ENCODE measurements at places on chromosomes 13 and 19.

DNA sequence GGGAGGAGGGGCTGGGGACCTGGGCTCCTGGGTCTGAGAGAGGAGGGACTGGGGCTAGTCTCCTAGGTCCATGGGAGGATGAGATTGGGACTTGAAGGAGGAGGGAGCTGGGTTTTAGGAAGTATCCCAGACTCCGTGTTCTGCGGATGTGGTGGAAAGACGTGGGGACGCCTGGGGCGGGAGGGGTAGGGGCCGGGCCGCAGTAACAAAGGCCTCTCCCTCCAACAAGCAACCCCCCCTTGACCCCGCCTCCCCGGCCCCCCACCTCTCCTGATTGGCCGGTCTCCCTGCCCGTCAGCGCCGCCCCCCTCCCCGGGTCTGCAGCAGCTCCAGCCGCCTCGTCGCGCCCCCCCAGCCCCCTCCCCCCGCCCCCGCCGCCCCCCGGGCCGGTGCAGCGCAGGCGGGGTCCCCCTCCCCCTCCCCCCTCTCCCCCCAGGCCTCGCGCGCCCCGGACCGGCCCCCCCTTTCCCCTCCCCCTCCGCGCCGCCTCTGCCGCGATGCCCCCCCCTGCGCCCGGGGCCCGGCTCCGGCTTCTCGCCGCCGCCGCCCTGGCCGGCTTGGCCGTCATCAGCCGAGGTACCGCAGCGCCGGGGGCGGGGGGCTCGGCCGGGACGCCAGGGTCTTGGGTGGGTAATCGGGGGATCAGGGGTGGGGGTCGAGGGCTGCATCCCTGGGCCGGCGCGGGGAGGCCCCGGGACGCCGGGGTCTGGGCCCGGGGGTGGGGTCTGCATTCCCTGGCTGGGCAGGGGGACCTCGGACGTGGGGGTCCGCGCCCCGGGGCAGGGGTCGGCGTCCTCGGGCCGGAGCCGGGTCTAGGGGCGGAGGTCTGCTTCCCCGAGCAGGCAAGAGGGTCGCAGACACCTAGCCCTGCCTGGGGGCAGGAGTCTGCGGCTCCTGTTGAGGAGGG is at the start of gene IGLON5:
Gene IGLON5 (plus strand): TSS at position 294 of the 907 bp plus-strand sequence. CDS start 204 bp downstream, at position 498.
- DNase-seq, result peak; percentile 35

- DNase-seq, result no peak
Measured at GRCh38 chr13:73195091-73195490, 136.3 kb downstream of the KLF5 start.

- DNase-seq, result peak; percentile 33
Measured at GRCh38 chr13:95642028-95642621, 2.4 kb downstream of the DZIP1 start.

DNA sequence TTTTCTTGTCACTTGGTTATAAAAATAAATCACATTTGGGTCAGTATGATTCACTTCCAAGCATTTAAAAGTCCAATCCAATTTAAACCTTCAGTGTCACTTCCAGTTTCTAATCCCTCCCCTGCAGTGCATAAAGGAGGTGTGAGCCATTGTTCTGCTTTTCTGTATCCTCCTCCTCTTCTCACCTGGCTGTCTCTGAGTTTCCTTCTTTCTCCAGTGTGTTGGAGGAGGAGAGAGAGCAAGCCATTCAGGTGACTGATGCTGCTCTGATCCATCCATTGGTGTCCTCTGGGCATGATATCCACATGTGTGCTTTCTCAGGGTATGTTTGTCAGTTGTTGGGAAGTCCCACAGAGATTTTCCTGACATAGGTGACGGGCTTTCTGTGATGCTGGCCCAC is 1.2 kb downstream of the NUDT15 start:
- DNase-seq, result no peak

- DNase-seq, result peak; percentile 45
Measured at GRCh38 chr13:39510316-39510695, 92.7 kb downstream of the LHFPL6 start.

GRCh38 chr19:49677231-49677900 is at the start of gene PRMT1:
Gene PRMT1, plus strand, starts transcription at chr19:49677271. Its CDS starts 10 bp downstream, at chr19:49677281.
- no peak for DNase-seq

DNA sequence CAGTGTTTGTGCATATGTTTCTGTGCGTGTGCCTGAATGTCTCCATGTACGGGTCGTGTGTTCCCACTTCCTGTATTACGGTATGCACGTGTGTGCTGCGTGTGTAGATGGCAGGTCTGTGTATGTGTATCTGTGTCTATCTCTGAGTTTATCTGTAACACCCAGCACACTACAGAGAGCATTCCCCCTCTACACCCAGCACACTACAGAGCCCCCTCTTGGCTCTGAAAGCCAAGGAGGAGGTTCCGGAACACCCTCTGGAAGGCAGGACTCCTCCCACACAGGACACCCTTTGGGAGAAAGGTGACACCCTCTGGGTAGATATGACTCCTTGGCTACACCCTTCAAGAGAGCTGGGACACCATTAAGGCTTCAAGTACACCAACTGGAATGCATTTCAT is 2.1 kb upstream of the ERFL start:
- DNase-seq, result no peak

GRCh38 chr13:40109351-40109844 is 453.9 kb downstream of the COG6 start:
- no peak for DNase-seq

DNA sequence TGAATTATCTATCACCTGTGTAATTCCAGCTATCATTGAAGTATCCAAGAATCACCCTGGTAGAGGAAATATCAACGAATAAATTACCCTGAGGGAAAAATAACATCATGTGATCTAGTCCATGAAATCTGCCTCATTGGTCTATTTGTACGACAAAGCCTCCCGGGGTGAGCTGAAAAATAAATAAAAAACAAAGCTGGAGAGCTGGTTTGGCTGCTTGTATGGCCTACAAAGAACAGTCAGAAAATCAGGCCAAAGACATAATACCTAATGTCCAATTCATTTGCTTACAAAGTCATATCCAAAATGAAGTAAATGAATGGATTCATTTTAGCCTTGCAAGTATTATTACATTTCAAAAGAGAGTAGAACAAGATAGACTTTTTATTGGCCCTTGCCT is 449.9 kb downstream of the KLF12 start:
- DNase-seq, result no peak

- no peak for DNase-seq
Measured at GRCh38 chr19:46736531-46737297, 9.1 kb upstream of the FKRP start.

- no peak for DNase-seq
Measured at GRCh38 chr13:47521890-47522487, 479.1 kb downstream of the SUCLA2 start.

DNA sequence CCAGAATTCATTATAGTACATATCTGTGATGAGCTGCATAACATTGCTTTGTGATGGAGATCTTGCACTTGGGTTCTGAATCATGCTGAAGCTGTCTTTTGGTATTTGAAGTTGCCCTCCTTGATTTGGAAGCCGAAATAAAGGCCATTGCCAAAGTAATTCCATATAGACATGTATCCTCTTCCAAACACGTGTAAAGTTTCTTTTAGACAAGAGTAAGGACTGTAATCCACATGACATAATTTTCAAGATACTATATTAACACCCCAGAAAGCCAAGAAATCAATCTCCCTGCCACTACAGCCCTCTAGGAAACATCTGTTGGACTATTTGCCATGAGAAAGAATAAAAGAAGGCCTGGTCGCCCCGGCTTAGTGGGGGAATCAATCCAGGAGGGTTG is 754.2 kb downstream of the FGF9 start:
- DNase-seq, result no peak

DNA sequence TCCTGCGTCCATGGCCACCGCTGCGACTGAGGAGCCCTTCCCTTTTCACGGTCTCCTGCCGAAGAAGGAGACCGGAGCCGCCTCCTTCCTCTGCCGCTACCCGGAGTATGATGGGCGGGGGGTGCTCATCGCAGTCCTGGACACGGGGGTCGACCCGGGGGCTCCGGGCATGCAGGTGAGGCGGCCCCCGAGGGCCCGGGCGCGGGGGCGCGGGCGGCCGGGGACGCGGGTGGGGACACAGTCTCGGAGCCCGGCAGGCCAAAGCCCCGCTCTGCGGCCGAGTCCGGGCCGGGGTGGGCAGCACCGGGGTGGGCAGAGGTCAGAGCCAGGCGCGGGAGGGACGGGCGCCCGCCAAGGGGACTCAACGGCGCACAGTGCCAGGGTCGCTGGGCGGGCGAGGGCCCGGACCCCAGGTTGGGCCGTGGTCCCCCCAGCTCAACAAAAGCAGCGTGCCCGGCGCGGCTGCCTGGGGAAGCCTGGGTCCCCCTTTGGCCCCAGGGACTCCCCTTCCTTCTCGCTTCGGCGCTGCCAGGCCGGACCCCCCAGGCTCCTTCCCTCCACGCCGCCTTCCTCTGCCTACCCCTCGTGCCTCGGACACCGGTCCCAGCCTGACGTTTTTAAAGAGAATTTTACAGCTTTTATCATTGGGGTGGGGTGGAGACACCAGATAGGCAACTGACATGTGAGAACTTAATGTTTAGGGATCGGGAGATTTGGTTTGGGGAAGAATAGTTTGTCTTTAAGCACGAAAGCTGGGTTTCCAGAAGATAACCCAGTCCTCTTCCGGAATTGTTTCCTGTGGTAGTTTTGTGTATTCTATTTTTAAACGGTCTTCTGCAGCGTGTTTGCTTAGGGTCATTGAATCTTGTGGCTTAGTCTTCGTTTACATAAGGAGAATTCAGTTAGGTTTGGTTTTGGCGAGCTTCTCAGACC is 509 bp downstream of the TPP2 start:
- DNase-seq, result no peak

- DNase-seq, result peak; percentile 42
Measured at GRCh38 chr13:113862931-113863523, 849 bp downstream of the GAS6 start.

DNA sequence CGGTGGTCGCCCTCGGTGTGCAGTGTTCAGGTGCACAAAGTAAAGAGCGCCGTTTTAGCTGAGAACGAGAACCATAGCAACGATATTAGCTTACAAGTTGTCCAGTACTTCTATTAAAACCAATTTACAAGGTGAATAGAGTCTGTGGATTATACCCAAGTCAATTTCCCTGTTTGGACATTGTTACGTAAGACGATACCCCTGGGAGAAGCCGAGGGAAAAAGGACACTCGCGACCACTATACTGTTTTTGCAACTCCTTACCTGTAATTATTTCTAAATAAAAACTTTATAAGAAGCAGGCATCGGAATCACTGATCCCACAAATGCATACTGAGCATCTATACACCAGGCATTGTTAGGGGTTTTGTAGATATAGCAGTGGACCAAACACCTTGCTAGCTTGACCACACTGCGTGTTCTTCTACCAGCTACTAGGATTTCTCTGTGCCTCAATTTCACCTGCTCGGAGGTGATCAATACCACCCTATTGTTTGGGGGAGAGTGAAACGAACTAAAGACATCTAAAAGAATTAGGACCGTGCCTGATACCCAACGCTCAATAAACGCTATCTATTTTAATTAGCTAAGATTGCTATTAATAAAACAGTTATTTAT is 488 bp upstream of the EEF2 start:
- no peak for DNase-seq

GRCh38 chr19:49421878-49422202 is 1.4 kb downstream of the PTH2 start:
- DNase-seq, result no peak

- no peak for DNase-seq
Measured at GRCh38 chr13:51551416-51551815, 32.8 kb upstream of the WDFY2 start.

DNA sequence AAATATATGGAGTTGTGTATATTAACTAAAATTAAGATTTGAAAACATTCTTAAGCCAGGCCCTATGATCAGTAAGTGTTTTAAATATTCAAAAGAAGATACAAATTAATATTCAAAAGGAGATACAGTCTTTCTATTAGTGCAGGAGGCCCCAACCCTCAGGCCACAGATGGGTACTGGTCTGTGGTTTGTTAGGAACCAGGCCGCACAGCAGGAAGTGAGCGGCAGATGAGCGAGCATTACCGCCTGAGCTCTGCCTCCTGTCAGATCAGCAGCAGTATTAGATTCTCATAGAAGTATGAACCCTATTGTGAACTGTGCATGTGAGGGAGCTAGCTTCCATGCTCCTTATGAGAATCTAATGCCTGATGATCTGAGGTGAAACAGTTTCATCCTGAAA is 232.9 kb downstream of the FOXO1 start:
- DNase-seq, result no peak

DNA sequence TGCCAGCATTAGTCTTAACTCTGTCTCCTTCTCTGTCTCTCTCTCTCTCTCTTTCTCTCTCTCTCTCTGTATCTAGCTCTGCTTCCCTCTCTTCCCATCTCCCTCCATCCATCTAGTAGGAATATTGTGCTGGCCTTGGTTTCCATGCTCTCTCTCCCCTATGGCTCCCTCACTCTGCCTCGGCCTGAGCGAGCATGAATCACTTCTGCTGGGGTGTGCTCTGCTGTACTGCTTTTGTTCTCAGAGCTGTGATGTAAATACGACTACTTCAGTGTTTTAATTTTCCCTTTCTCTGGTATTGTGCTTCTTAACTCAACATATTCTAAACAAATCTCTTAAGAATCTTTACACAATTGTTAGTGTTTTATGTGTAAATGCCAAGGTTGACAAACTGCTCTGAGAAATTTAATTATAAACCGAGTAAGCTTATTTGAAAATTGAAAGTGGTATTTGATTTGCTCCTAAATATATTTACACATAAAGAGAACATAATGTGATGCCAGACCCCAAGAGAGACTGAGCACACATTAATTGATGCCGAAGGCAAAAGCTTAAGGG is 211.5 kb upstream of the KL start:
- no peak for DNase-seq

GRCh38 chr13:111410232-111411021 is 90.0 kb downstream of the TEX29 start:
- DNase-seq, result no peak

DNA sequence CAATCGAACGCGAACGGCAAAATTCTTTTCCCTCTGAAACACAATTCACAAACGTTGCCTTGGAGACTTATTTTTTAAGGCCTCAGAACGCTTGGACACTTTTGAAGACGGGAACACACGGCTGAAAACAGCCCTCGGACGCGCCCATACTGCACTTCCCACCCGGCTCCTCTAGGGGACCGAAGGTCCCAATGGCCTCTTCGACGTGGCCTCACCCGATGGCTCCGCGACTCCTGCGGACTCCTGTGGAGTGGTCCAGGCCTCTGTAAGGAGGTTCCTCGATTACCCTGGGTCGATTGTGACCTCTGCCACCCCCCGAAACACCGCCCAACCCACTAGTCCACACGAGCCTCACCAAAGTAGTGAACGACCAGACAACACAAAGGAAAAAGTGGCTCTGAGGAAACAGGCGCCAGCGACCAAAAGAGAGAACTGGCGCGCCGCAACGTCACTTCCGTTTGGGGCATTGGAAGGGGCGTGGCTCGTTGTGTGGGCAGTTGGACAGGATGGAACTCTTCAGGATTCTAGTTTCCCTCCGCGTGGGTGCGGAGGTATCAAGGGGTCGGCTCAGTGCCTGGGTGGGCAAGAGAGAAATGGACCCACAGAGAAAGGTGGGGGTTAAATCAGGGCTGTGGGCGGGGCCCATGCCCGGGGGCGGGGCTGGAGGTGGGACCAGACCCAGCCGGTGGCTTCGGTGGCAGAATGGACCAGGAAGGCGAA is at the start of gene ZNF560:
Gene ZNF560 (minus strand): TSS at position 434 of the 720 bp plus-strand sequence. CDS start 23,303 bp downstream, outside the sequence.
- DNase-seq, result no peak

DNA sequence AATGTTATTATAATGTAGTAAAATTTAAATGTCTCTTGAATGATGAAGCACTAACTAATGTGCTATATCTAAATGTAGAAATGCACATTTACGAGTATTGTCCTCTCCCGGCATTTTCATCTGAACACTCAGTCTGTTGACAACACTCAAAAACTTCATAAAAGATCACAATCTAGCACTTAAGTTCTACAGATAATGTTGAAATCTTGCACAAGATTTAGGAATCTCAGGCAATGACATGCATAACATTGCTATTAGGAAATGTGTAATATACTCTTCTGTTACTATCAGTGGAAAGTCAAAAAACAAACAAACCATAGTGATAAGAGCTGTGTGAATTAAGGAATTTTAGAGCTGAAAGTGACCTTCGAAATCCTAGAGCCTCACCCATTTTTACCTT is 37.5 kb upstream of the XPO4 start:
- no peak for DNase-seq

Data from DMS79 (cell line).